NCI-H446 (cell line): ENCODE measurements at places on chromosomes 1 and 21.

DNA sequence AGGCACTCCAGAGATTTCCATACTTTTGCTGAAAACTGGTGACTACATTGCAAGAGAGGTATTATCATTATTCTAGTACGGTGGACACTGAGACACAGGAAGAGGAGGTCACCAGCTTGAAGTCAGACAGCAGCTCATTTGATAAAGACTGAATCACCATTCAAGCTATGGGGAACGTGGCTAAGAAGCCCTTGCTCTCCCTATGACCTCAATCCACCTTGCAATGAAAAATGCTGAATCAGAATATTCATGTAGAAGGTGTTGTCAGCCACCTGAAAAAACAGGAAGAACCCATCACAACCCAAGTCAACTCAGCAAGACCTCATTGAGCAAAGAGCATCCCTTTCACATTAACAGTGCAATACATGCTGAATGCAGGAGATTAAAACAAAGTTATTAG is 59.0 kb upstream of the FGGY start:
- no peak for DNase-seq

DNA sequence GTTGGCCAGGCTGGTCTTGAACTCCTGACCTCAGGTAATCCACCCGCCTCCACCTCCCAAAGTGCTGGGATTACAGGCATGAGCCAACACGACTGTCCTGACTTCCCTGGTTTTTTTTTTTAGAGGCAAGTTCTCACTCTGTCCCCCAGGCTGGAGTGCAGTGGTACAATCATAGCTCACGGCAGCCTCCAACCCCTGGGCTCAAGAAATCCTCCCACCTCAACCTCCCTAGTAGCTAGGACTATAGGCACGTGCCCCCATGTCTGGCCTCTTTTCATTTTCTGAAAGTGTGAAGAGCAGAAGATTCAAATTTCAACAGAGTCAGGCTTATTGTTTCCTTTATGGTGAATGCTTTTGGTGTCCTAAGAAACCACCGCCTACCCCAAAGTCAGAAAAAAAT is 21.7 kb upstream of the SOX13 start:
- DNase-seq: no peak

GRCh38 chr1:125087691-125088090 is 3902.9 kb downstream of the SRGAP2C start:
- no peak for DNase-seq

DNA sequence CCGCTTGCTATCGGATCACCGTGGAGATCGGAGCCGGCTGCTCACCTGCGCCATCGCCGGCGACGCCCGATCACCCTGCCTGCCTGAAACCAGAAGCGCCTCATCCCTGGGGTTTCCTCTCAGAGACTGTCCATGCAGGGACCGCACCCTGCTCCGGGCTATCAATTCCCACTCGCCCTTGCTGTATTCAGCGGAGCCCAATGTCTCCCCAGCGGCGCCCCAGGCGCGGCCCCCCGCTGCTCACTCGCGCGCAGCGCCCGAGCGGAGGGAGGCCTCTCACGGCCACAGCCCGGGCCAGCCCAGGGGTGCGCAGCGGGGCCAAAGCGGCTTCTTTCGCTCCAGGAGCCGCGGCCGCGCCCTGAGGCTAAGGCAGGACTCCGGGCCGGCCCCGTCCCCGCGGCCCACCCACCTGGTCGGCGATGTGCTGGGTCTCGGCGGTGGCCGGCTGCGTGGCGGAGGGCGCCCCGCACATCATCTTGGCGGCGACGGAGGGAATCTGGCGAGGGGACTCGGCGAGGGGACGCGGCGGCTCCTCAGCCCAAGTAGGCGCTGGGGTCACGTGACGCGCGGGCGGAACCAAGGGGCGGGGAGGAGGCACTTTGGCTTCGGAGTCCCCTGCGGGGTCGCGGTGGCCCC is at the start of gene CSTB:
Gene CSTB, minus strand, starts transcription at position 514 of the 636 bp plus-strand sequence. Its CDS starts 39 bp downstream, at position 475.
- no peak for DNase-seq

- DNase-seq: no peak
These were observed 116.2 kb upstream of the USP24 start for GRCh38 chr1:55331351-55331750.

DNA sequence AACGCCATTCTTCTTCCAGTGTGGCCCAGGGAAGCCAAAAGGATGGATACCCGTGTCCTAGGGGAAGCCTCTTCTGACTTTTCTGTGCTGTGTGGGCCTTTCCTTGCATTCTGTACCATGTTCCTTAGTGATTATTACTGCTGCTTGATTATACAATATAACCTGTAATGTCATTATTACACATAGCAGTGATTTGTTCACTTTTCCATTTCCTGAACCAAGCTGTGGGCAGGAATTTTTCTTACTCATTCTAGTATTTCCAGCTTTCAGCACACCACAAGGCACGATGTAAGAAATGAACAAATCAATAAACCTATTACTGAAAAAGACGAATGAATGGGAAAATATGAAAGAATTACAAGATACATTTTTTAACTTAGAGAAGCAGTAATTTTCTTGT is 8.4 kb upstream of the USP33 start:
- DNase-seq: no peak

GRCh38 chr1:205523261-205523890 is 18.9 kb downstream of the CDK18 start:
- DNase-seq: no peak

- no peak for DNase-seq
These were observed 12.5 kb downstream of the SPSB1 start for GRCh38 chr1:9305216-9305615.

DNA sequence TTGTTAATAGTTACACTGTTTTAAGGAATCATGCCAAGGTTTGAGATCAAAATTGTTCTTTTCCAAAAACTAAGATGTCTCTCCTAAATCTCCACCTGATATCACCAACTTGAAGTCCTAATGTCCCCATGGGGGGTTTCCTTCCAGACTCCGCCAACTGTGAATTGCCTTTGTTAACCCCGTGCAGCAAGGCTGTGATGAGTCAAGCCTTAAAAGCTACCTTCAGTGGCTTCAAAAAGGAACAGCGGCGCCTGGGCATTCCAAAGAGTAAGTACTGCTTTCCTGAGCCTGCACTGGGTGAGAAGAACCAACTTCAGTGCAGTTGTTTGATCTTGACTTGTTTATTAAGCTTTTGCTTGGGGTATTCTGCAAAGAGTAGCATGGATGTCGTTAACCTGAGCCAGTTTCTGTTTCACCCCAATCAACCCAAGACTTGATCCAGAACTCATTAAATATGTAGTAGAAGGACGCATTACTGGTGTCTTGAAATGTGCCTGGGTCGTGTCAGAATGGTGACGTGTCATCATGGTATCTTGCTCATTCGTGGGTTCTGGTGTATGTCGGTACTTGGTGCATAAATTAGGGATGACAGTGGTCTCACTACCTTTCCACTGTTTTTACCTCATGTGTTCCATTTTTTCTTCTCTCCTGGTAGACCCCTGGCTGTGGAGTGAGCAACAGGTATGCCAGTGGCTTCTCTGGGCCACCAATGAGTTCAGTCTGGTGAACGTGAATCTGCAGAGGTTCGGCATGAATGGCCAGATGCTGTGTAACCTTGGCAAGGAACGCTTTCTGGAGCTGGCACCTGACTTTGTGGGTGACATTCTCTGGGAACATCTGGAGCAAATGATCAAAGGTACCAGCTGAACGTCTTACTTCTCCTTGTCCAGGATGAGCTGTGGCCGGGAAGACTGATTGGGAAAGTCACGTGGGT is 8.7 kb downstream of the ETS2 start:
- DNase-seq: no peak

DNA sequence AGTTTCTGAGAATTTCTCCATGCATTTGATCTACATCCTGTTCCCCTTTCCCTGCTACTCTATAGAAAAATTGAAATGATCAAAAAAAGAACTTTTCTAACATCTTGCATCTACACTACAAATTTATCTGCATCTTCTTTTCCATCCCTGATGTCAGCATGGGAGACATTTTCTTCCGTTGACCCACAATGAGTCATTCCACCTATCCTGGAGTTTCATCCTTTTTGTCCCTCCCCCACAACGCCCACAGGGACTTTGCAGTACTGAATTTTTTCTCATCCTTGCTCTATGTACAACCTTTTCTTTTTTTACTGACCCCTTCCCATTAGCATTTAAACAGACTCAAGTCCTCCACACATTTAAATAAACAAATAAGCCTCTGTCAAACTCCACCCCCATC is 112.2 kb upstream of the MROH9 start:
- no peak for DNase-seq

DNA sequence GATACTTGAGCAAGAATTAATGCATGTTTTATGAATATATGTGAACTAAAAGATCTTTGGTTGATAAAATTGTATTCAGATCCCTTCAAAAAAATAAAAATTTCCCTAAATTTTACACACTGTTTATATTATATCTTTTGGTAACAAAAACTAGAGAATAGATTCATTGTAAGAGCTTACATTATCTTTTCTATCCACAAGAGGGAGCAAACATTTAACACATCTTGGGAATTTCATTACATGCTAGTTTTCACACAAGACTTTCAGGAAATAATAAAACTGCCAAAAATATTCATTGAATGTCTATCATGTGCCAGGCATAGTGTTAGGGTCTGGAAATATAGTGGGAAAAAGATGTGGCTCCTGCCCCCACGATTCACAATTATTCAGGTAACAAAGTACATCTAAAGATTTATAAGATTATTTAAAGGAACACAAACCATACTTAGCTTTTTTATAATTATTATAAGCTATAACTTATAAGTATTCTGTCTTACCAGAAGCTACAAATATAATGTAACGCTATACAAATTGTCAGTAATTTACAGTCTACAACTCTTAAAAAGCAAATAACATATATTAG is 30.6 kb downstream of the FAF1 start:
- DNase-seq: peak; percentile 60
